ENCODE measurements at places on chromosomes 7 and 10.

DNA sequence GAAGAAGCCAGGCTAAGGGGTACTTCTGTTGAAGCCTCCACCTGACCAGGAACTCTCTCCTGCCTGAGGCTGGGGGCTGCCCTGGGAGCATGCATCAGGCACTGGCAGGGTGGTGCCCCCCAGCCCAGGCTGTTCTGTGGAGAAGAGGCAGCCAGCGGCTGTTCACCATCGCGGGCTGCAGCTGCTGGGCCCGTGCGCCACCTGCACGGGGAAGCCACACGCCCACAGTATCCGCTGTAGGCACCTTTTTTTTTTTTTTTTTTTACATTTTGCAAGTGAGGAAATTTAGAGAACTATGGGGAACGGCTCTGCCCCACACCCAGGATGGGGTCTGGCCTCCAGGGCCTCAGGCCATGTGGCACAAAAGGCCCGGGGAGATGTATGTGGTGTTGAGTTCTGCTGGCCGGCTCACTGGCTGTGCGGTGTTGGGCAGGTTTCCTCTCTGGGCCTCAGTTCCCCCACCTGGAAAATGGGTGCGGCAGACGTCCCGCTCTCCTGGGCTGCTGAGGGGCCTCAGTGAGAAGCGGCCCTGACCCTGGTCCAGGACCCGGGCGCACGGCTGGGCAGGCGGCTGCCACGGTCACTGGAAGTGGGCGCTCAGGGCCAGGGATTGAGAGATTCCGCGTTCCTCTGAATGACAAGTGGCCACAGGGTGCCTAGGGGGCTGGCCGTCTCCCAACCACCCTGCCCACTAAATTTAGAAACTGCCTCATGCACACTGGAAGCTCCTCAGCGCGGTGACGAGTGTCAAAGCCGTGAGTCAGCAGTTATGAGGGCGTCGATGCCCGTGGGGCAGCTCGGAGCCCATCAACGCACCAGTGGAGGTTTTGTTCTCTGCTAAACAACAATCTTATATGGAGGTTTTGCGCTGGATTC lies 8.8 kb upstream of the INTS1 start:
- DNase-seq, result no peak

GRCh38 chr10:70144372-70145110 lies 2.0 kb downstream of the TYSND1 start:
- no peak for DNase-seq

GRCh38 chr7:146405737-146406136 lies 289.1 kb downstream of the CNTNAP2 start:
- no peak for DNase-seq

DNA sequence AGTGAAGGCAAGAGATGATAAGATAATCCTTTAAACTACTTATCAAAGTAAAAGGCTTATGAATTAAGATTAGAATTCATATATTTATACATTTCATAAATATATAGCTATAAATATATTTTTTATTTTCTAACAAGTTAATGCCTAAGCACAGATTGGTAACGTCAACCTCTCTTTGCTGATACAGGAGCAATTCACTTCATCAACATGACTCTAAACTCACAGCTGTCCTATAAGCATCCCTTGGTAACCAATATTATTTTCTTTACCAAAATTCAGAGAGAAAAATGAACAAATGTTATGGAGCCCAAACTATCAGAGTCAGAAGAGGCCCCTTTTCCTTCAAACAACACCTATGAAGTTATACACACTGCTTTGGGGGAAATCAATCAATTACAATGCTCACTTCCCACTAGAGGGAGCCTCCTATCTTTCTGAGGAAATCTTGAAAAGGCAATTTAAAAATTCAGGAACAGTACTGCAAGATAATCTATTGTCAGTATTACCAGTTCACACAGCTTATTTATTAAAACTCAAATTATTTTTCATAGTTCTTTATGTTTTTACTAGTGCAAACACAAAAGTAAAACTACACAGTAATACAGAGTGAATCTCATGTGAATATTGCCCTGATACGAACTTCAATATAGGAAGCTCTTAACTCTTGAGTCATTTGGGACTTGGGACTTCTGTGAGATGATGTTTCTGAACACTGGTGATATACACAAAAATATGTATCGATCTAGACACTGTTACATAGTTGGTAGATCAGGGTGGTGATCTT lies 51.0 kb upstream of the NOBOX start:
- DNase-seq, result no peak

DNA sequence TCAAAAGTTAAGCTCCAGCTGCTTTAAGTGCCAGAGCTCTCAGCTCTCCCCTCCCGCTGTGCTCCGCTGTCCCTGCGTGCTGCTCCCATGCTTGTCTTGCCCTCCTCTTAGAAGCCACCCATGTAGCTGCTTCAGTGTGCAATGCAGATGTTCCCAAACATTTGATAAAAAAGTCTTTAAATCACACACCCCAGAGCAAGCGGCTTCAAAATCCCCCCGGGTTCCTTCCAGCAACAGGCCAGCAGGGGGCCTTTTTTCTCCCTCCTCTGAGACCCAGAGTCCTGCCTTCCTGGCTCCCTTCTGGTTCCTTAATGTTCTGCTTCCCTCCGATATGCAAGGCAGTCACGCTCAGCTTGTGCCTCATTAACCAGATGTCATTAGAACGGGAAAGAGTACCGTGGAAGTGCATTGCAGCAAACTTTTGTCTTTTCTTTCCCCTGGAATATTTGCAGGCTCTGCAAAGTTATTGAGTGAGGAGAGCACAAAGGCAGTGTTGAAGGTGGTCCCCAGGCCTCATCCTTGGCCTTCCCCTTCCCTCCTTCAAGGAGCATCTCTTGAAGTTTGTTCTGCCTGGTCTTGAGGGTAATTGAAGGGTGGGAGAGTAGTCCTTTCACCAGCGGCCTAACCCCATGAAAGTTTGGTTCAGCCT lies 25.5 kb downstream of the LDB3 start:
- peak; percentile 54 for DNase-seq

GRCh38 chr7:43481902-43482678 lies 100.8 kb upstream of the STK17A start:
- no peak for DNase-seq

Data from glutamatergic neuron (in vitro differentiated cells).